ENCODE measurements at places on chromosomes 3 and 15. TPM values are rescaled to one million over a fixed set of nuclear protein-coding genes. Genes with fewer than 3 reads are reported as not detected.

DNA sequence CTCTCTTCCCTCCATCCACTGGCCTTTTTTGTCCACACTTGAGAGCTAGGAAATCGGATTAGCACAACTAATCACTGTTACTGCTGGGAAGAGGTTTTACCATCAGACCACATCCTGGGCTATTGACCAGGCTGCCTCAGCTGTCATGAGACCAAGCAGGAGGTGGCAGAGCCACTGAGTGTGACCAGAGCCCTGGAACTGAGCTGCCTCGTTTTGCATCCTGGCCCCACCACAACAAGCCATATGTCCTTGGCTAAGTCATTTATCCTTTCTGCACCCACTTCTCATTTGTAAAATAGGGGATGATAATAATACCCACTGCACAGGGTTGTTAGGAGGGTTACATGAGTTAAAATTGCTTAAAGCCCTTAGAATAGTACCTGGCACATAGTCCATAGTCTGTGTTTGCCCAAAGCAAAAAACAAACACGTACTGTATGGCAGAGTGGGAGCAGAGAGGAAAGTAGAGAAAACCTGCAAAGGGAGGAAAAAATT, 34.1 kb downstream of the TMEM158 start:
- no peak for DNase-seq

GRCh38 chr3:196220991-196221390, 4.7 kb downstream of the SLC51A start:
- DNase-seq = no peak

GRCh38 chr3:195238081-195238571, 32.8 kb downstream of the XXYLT1 start:
- no peak for DNase-seq

DNA sequence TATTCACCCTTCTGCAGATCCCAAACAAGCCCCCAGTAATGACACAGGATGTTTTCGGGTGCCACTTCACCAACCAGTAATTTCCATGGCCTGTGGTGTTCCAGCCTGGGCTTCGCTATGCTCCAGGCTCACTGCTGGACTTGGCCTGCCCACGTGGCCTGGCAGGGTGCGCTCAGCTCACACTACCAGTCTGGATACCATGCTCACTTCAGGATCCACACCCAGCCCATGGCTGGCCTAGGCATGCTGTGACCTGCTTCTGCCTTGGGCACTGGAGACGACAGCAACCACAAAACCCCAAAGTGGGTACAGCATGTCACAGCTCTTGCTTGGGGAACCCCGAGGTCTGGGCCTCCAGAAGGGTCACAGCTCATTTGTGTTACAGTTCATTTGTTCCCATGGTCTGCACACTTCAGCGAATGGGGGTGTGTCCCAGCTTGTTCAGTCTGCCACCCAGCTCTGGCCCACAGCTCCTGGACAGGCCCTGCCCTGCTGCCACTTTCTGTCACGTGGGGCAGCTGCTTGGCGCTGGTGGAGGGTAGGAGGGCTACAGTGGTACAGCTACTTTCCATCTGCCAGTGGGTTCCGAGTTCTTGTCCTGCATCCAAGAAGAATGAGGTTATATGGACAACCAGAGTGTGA, 650.8 kb downstream of the MCTP2 start:
- DNase-seq = no peak

GRCh38 chr3:97338375-97338774, 426.2 kb upstream of the ARL6 start:
- no peak for DNase-seq

DNA sequence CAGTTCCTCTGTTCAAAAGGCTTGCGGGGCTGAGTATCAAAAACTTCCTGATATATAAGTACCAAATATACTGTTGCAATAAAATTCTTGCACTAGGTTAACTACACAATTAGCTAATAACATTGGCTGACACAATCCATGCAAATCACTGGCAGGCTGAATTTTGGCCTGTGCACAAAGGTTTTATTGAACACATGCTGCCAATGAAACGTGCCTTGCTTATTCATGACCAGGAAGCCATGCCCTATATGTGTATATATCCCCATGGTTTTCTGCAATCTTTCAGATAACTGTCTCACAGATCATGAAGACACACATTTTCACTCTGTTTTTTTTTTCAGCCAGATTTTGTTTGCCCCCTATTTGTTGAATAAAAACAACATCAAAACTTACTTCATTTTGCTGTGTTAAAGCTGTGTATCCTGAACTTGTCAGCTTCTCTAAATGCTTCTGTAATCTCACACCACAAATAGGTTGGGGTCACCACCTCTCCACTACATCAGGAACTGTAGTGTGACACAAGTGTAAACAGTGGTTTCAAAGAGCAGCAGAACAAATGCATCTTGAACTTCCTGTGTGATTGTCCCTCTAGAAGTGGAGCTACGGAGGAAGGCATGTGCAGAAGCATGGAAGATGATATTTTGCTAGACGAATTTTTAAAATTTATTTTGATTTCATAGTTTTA, 920.7 kb upstream of the NR2F2 start:
- peak; percentile 52 for DNase-seq

DNA sequence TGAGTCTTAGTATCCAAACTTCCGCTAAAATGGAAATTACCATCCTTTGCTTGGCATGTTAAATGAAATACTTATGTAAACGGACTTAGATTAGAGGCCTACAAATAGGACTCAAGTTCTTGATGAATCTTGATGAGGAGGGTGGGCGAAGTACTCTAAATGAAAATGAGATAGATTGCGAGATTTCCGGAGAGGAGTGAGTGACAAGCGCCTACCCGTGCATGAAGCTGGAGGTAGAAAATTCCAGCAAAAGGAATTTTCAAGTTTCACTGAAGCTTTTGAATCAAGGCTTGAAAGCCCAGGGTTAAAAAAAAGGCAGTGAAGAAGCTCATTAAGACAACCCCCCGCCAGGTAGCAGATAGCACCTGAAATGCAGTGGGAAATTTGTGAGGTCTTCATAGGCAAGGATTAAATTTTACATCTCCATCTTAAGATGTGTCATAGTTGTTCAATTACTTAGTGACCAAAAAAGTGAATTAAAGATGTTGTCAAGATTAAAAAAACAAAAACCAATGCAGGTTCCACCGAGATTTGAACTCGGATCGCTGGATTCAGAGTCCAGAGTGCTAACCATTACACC, 655 bp upstream of the RAB11A start:
- DNase-seq = no peak

- no peak for DNase-seq
These were observed 65.6 kb upstream of the C15orf39 start for GRCh38 chr15:75136118-75136517.

DNA sequence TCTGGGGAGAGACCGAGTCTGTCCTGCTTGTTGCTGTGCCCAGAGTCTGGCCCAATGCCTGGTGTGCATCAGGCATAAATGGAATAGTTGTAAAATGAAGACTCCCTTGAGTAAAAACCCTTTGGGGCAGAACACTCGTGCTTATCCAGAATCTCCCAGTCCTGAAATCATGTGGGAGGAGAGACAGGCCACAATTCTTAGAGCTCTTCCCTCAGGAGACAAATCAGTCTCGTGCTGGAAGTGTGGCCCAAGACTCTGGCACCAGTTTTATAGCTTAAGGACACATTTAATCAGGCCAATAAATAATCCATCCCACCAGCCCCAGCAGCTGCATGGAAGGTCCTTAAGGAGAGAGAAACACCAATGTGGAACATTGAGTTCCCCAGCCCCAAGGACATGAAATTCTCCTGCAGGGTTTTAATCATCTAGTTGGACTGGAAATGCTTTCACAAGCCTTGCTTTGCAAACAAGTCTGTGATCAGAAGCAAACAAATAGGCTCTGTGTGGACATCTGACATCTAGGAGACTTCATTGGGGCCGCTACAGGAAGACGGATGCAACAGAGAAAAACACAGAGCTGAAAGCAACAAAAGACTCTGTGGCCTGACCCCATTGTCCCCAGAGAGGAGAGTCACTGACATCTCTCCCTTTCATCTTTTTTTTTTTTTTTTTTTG, 70.4 kb downstream of the LSM3 start:
- no peak for DNase-seq

GRCh38 chr3:172125963-172126457, 86.6 kb downstream of the FNDC3B start:
- DNase-seq = peak; percentile 56

DNA sequence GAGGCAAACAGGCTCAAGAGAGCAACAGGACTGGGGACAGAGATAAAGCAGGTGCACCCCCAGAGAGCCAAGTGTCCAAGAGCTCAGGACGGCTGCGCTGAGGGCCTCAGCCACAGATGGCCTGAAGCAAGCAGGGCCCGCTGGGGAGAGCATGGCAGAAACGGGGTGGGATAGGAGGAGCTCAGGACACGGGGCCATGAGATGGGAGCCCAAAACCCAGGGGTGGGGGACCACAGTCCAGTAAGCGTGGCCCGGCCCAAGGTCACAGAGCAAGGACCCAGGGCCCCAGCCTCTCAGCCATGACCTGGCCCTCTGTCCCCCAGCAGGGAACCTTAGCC, 9.5 kb downstream of the DUSP7 start:
- no peak for DNase-seq

DNA sequence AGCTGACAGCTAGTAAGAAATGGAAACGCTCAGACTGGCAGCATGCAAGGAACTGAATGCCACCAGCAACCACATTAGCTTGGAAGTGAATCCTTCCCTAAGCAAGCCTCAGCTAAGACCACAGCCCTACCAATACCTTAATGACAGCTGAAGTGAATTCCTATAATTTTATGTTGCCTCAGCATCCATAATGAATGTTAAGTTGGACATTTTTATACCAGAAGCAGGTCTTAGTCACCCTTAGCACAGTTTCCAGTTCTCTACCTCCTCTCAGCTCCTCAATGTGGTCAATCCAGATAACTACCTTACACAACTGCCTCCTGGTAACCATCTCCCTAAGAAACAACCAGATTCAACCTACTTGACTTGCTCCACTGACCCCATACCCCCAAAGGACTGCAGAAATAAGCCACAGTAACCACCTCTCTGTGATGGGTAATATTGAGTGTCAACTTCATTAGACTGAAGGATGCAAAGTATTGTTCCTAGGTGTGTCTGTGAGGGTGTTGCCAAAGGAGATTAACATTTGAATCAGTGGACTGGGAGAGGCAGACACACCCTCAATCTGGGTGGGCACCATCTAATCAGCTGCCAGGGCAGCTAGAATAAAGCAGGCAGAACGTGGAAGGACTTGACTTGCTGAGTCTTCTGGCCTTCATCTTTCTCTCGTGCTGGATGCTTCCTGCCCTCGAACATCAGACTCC, 33.5 kb downstream of the NEDD4 start:
- DNase-seq = no peak

GRCh38 chr3:3714572-3714971, 84.7 kb upstream of the LRRN1 start:
- DNase-seq = no peak

GRCh38 chr3:99108508-99108907, 207.0 kb upstream of the DCBLD2 start:
- DNase-seq = peak; percentile 97

- no peak for DNase-seq
These were observed 28.4 kb upstream of the SLC2A2 start for GRCh38 chr3:171054921-171055320.

GRCh38 chr3:117310536-117310935, 601.0 kb downstream of the TUSC7 start:
- no peak for DNase-seq

- DNase-seq = no peak
These were observed 120.8 kb upstream of the MEIS2 start for GRCh38 chr15:37220949-37221670.

- no peak for DNase-seq
These were observed 299.9 kb upstream of the MME start for GRCh38 chr3:154780263-154780662.

- DNase-seq = no peak
These were observed 64.2 kb upstream of the TMEM115 start for GRCh38 chr3:50423543-50423942.

DNA sequence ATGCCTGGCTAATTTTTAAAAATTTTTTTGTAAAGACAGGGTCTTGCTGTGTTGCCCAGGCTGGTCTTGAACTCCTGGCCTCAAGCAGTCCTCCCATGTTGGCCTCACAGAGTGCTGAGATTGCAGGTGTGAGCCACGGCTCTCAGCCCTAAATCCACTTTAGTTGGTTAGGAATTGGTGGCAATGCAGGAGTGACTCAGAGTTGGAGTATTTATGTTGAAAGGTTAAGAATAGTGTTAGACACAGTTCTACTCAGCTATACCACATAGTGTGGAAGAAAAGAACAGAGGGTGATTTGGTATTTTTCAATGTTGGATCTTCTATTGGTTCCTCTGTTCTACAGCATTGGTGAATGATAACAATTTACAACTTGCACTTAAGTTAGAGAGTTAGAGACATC, 7.6 kb downstream of the ZNF639 start:
- DNase-seq = no peak

GRCh38 chr3:22594990-22595389, 608.1 kb upstream of the UBE2E2 start:
- DNase-seq = no peak

- DNase-seq = no peak
These were observed 32.0 kb downstream of the PLOD2 start for GRCh38 chr3:146128939-146129338.

DNA sequence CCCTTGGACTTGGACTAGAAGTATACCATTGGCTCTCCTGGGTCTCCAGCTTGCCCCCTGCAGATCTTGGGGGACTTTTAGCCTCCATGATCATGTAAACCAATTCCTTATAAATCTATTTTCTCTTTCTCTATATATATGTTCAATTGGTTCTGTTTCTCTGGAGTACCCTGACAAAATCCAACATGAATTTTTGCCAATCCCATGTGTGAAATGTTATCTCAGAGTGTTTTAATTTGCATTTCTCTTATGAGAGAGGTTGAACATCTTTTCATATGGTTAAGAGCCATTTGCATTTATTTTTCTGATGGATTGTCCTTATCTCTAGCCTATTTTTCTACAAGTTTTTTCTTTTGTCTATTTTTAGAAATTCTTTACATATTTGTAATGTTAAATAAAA, 131.7 kb upstream of the NEO1 start:
- DNase-seq = no peak

DNA sequence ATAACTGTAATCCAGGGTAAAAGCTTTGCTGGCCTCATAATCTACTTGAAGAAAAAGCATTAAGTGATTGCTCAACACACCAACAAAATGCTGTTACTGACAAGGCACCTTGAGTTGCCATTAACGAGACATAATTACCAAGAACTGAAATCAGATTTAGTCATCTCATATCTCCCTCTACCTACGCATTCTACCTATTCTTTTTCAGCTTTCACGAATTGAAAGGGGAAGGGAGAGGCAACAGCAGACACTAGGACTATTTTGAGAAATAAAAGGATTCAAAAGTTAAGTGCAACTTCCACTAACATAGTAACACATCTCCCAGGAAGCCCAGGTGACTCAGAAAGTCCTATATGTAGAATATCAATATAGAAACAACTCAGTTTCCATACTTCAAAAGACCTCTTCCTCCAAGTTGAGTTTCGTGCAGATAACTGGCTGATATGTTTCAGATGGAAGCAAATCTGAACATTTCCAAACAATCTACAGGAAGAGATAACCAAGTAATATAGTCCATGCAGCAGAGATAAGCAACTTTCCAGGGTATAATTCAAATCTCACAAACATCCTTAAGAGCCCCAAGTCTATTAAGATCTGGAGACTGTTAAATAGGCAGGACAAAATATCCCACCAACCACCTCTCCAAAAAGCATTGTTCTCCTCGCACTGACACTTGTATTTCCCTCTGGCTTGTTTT, 1.9 kb downstream of the OSBPL10 start:
- peak; percentile 77 for DNase-seq

The HIGD2B gene
- not detected for polyA plus RNA-seq

The MOBP gene
- polyA plus RNA-seq = 1.6 TPM

The CLDN18 gene
- polyA plus RNA-seq = not detected

The ANKUB1 gene
- not detected for polyA plus RNA-seq

The GOLGA8H gene
- 0.39 TPM for polyA plus RNA-seq

The P2RY13 gene
- not detected for polyA plus RNA-seq

The SUSD5 gene
- 7.7 TPM for polyA plus RNA-seq

The TMEM266 gene
- not detected for polyA plus RNA-seq

The STARD9 gene
- 3.7 TPM for polyA plus RNA-seq

The RCN2 gene
- 30.2 TPM for polyA plus RNA-seq

The PAK6 gene
- polyA plus RNA-seq = not detected

The DUOXA2 gene
- not detected for polyA plus RNA-seq
